ENCODE measurements at places on chromosomes 7 and 10. TPM values are rescaled to one million over a fixed set of nuclear protein-coding genes. Genes with fewer than 3 reads are reported as not detected.

Gene ABLIM1
- total RNA-seq: 12.4 TPM

DNA sequence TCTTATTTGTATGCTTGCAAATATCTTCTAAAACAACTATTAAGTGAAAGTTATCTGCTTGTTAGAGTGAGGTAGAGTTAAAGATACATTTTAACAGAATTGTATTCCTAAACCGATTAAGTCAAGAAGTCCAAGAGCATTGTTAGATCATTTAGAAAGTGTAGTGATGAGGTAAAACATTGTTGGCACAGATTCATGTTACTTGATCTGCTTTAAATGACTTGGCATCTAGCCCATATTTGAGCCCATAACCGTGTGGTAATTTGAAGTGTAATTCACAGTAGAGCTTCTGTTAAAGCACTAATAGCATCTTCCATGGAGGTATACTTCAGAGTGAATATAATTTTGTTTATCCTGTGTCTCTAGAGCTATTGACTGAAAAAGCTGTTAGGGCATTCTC is 62.1 kb downstream of the PTEN start:
- DNase-seq: no peak

DNA sequence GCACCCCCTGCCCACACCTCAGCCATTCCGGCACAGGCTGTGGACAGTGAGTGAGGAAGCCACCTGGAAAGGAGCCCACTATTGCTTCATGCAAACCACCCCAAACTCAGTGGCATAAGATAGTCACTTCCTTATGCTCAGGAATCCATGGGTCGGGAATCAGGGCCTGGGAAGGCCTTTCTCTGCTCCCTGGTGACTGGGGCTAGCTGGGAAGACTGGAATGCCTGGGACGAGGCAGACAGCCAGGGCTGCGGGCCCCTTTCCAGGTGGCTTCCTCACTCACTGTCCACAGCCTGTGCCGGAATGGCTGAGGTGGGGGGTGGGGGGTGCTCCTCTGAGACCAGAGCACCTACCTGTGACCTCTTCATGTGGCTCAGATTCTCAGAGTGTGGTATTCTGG is 74.1 kb upstream of the GRB10 start:
- no peak for DNase-seq

GRCh38 chr7:39539816-39540215 is 26.4 kb upstream of the YAE1 start:
- no peak for DNase-seq

GRCh38 chr7:106542550-106543220 is 118.3 kb downstream of the CCDC71L start:
- peak; percentile 68 for DNase-seq

- no peak for DNase-seq
Observed at GRCh38 chr10:86667421-86668181, 710 bp upstream of the LDB3 start.
